NCI-H2081 (cell line): ENCODE measurements at places on chromosomes 7 and 10.

DNA sequence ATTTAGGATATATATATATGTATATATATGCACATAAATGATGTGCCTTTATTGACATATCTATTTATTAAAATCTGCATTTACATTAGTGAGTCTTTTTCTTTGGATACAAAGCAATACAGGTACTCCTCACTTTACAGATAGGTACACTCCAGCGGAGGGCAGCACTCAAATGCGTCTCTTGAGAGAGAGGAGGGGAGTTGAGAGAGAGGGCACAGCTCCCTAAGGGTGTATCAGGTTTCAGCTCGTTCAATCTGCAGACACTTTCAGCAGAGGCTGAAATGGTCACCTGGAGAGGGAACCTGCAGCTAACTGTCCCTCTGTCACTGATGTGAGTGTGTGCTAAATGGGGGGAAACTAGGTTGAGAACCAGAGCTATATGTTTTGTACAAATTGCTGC, 21.5 kb downstream of the C10orf53 start:
- peak; percentile 3 for DNase-seq

DNA sequence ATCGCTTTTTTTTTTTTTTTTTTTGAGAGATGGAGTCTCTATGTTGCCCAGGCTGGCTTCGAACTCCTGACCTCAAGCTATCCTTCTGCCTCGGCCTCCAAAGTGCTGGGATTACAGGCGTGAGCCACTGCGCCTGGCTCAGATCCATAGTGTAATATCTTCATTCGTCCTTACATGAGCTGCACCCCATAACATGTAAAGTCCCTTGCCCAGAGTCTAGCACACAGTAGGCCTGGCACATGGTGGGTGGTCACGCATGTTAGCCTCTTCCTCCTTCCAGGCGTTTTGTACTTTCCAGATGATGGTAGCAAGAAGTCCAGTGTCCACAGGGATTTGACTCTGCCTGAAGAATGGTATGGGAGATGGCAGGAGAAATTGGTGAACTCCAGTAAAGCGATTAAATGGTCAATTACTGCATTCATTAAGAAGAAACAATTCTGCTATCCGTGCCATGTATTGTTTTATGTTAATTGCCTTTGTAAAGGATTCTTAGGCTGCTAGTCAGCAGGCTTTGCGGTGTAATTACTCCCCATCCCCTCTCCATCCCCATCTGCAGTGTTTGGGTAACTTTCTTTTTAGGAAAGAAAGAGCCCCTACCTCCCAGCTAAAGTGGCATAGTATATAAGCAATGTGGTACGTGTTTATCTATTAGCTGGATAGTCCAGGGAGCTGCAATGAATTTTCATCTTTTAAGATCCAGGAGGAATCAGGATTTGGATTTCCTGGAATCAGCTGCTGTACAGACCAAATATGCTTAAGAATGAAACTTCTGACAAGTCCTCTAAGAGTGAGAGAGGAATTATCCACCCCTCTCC, 1.2 kb downstream of the TPST1 start:
- no peak for DNase-seq

DNA sequence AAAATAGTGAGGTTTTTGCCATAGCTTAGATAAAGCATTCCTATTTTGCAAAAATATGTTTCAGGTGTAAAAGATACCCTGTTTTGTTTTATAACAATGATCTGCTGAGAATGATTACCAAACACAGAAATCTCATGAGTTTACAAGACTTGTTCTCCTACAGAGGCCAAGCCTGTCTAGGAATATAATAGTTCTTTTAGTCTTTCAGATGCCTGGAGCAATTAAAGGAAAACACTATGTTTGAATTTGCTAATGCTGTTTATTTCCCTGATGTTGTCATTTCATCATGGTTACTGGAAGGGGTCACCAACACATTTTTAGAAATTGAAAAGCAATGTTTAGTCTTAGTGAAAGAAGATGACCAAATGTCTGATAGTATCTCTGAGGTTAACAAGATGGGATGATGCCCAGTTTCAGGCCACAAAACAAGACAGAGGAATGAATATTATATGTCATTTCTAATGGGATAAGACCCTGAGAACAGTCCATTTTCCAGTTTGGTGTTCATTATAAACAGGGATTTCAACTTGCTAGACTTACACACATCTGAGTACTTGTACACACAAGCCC, 559.9 kb downstream of the INHBA start:
- no peak for DNase-seq

- DNase-seq = peak; percentile 95
These were observed 215.7 kb downstream of the SNX10 start for GRCh38 chr7:26507108-26507987.

DNA sequence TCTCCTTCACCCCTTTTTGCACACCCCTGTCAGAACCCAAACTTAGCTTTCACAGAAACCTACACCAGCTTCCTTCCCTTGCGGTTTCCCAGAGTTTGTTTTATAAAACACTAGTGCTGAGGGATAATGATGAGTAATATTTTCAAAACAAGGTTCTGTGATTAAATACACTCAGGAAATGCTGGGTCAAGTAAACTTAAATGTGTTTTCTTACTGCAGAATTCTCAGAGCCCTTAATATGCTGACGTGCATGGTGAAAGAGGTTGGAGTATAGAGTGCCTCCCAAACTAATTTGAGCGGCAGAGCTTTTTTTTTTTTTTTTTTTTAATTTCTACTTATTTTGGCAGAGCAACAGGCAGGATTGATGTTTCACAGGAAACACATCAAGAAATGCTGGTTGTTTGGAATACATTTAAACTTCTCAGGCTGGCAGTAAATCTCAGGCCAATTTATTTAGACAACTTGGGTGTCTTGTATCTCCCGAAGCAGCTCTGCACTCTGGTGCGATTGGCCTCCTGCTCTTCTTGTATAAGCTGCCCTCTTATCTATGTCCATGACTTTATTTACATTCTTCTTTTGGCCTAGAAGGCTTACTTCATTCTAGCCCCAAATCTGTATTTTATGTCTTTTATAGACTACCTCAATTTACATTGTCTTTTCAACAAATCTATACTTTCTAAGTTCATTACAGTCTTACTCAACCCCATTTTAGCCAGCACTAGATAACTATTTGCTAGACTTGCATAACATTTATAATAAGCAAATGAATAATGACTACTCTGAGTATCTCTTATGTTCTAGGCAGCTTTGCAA, 165.4 kb downstream of the BMPER start:
- no peak for DNase-seq

DNA sequence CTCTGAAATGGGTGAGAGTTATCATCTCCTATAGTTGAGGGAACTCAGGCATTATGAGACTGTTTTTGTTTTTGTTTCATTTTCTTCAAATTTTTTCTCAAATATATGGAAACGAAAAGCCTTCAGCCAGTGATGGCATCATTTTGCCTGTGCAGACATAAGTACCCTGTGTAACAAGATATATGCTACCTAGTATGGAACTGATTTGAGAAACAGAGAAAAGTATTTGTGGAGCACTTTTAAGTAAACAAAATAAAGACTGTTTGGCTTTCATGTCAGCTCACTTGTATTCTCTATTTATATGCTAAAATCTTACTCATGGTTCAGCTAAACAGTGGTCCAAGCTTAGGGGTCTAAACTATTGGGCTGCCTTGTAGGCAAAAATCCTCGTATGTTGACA, 150.6 kb downstream of the WNT2 start:
- no peak for DNase-seq

GRCh38 chr7:70774950-70775527, 356.9 kb upstream of the GALNT17 start:
- no peak for DNase-seq

DNA sequence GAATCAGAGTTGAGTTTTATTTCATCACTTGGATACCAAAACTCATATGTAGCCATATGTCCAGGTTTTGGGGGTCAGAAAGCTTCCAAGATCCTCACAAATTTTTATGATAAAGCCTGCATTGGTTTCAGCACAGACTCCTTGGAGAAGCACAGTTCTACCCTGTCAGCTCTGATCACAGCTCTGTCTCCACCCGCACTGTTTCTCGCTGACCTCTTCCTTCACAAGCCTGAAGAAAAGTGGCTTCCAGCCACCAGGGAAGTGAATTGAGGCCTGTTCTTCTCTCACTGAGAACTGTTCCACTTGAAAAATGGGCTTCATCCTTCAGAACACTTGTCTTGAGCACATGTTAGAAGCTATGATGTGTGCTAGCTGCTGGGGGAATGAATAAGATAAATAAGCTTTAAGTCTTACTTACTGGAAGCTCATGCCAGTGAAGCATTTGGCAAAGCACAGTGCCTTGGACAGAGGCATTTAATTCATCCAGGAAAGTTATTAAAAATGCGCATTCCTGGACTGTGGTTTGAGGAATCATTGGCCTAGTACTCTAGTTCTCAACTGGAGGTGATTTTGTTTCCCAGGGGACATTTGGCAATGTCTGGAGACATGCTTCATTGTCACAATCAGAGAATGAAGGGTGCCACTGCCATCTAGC, 133.6 kb downstream of the BMPER start:
- no peak for DNase-seq

DNA sequence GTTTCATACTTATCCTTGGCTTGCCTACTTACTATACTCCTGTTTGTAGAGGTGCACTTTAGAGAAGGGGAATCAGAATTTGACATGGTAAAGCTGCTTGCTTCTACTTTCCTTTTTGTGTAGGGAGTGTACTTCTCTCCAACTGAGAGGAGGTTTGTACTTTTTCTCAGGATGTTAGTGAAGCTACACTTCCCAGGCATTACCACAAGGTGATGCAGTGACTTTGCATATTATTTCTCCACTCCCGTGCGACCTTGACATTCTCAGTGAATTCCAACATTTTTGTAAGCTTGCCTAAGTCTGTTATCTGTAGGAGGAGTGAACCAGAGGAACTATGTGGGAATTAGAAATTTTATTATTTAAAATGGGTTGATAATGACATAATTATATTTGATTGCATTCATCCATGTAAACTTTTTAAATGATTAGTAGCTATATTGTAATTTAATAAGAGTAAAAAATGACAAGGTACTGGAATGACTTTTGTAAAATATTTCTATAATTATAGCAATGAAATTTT, 5.2 kb downstream of the TAX1BP1 start:
- DNase-seq = peak; percentile 2

DNA sequence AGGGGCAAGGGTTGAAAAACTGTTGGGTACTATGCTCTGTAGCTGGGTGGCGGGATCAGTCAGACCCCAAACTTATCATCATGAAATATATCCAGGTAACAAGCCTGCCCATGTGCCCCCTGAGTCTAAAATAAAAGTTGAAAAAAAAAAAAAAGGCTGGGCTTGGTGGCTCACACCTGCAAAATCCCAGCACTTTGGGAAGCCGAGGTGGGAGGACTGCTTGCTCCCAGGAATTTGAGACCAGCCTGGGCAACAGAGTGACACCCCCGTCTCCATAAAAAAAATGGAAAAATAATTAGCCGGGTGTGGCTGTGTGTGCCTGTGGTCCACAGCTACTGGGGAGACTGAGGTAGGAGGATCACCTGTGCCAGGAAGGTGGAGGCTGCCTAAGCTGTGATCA, 83.5 kb downstream of the VIPR2 start:
- no peak for DNase-seq

DNA sequence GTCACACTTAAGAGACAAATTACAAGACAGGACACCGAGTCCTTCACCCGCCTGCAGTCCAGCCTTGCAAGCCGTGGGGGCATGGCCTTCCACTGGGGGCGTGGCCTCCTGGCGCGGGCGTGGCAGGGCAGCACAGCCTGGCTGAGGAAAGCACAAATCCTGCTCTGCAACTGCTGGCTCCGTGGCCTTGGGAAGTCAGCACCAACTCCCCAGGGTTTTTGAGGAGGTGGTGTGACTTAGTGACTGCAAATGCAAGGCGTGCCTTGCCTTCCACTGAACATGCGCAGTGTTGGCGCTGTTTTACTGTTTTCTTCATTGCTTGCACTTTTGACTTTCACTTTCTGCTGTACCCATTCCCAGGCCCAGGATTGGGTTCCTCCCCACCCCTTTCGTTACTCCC, 12.9 kb upstream of the BMS1 start:
- DNase-seq = no peak

DNA sequence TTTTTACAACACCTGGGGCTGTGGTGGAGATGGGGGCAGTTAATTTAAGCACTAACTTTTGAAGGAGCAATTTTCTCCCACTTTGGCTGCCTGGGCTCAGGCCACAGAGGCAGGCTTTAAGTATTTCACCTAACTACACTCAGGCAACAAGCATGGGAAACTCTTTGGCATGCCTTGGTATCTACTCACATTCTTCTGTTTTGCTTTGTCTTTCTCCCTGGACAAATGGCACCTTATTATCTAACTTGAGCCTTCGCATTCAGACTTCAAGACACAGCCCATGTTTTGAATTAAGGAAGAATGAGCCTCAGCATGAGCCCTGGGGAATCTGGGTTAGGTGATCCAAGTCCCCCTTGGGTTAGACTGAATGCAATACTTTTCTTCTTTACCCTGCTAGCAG, 31.8 kb upstream of the BMPER start:
- no peak for DNase-seq

DNA sequence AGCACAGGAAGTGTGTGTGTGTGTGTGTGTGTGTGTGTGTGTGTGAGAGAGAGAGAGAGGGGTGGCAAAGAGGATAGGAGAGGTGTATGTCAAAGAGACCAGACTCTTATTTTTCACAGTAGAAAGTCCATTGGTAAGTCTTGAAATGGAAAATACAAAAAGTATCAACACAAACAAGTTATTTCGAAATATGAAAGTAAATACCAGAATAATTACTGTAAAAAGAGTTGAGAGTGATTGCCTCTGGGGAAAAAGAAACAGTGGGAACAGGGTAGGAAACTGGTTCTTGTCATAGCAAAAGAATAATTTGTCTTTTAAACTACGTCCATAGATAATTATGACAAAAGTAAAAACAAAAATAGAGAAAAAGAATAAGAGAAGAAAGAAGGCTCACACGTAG, 29.0 kb upstream of the EIF5AL1 start:
- DNase-seq = no peak

DNA sequence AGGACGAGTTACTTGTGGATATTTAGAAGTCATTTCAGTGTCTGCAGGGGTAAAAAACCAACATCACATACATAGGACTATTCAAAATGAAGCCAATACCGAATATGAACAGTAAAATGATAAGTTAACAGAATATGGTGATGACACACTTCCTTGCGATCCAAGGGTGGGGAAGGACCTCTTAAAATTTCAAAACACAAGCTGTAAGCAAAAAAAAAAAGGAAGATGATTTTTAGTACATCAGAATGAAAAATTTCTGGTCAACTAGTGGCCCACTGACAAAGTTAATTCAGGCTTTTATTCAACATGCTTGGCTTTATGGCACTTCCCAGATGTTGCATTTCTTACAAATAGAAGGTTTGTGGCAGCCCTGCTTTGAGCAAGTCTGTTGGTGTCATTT, 19.0 kb upstream of the GALNTL5 start:
- DNase-seq = no peak

- peak; percentile 2 for DNase-seq
These were observed 470.0 kb downstream of the SUGCT start for GRCh38 chr7:40604601-40605438.

DNA sequence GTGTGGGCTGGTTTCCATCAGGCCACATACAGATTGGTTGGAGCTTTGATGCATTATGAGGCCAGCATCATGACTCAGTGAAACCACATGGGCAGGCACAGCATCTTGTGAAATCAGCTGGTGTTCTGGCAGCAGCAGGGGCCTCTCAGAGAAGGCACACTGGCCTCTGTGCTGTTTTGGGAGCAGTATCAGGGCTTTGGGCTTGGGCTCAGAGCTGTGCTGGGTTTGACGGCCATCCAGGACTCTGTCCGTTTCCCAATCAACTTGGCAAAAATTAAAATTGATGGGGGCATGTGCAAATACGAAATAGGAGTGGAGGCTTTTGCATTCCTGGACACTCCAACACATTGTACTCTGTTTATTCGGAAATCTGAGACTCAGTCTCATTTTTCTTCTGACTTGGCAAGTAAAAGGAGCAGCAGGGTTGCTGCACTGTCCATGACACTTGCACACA, 190.9 kb downstream of the BMPER start:
- no peak for DNase-seq

- DNase-seq = no peak
These were observed 3.3 kb upstream of the ZNF746 start for GRCh38 chr7:149500910-149501309.
